ENCODE measurements at places on chromosomes 5 and 9.

- DNase-seq = no peak
These were observed 195.8 kb upstream of the KLF4 start for GRCh38 chr9:107685376-107685775.

GRCh38 chr9:71146511-71146910 lies 25.1 kb upstream of the TRPM3 start:
- DNase-seq = no peak

DNA sequence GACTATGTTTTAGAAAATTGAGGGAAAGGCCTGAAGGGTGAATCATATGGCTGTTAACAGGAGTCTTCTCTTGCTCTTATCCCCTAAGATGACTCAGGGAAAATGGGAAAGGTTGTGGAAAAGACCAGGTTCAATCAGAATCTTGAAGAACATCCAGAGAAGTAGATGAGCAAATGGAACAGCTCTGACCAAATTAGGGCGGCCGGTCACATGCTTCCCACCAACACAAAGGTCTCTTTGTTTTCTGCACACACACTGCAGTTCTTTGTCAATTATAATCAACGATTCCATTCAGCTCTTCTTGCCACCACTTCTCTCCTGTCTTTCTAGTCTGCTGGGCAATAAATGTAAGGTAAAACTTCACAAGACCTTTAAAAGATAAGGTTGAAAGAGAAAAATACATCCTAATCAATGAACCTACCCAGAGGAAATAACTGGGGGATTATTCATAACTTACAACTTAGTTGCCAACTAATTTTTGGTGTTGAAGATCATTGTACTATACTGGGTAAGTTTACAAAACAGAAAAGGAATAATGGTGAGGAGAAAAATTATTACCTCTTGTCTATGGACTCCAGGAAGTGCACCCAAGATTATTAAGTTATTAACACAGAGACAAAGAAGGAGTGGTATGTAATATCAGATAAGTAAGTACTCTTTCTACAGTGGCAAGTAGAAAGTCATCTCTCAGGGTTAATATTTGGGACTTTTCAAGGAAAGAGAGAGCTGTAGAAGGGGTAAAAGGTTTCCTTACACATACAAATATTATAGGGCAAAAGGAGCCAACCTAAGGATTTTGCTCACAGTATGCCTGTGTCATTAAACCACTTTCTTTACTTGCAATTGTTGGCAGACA lies 441.9 kb upstream of the PIK3R1 start:
- peak; percentile 52 for DNase-seq

GRCh38 chr5:91219803-91220371 lies 163.2 kb downstream of the ARRDC3 start:
- peak; percentile 42 for DNase-seq

DNA sequence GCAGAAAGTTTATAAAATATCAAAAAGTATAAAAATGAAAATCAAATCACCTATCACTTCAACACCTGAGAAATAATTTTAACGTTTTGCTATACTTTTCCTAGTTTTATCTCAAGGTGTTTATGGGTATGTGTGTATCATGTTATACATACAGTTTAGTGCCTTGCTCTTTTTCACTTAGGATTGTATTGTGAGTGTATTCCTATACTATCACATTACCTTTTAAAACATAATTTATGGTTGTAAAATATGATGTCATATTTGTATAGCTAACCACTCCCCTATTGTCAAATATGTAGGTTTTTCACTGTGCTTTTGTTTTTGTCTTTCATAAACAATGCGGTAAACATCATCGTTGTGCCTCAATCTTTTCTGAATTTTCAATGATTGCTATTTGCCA lies 479.9 kb downstream of the SPOCK1 start:
- DNase-seq = peak; percentile 77

DNA sequence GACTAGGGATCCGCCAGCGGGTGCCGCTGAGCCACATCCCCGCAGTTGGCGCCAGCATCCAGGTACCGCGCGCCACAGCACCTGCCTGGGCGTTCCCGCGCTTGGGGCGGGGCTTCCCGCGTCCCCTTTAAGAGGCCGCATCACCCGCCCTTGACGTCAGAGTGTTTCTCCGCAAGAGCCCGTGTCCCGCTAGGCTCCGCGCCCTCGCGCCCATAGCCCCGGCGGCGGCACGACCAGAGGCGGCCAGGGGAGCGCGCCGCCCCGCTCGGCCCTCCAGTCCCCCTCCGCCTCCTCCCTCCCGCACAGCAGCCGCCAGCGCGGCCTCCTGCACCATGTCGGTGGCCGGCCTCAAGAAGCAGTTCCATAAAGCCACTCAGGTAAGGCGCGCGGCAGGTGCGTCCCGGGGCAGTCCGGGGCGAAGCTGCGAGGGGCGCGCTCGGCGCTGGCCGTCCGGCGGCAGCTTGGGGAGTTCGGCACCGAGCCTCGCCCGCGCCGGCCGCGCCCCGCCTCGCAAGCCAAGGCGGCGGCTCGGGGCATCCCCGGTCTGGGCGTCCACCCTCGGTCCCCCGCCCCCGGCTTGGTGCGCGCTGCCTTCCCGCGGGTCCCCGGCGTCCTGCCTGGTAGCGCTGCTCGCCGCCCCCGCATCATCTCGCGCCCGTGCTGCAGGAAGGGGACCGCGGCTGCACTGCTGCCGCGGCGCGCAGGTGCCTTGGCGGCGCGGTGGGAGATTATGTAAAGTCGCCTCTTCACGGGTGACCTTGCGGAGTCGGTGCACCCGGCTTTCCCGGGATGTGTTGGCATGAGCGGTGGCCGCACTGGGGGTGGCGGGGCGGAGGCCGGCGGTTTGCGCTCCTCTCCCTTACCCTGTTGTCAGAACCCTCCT lies at the start of gene SH3GL2:
SH3GL2 (plus strand) TSS at position 156 of the 883 bp plus-strand sequence.
- DNase-seq = peak; percentile 98

DNA sequence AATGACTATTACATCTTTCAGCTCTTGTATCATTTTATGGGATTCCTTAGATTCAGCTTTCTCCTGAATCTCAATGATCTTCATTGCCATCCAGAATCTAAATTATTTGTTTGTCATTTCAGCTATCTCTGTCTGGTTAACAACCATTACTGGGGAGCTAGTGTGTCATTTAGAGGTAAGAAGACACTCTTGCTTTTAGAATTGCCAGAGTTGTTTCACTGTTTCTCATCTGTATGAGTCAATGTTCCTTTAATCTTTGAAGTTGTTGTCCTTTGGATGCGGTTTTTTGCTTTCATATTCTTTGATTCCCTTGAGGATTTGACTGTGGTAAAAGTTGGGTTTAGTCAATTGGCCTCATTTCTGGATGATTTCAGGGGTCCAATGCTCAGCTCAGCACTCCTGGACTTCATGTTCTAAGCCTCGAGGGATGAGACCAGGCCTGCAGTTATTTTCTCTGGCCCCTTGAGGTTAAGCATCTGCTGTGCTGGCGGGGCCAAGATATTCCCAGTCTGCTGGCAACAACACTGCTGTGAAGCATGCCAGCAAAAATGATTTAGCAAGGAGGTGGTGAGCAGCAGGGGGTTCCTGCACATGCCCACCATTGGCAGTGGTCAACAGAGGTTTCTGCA lies 102.4 kb upstream of the PCSK5 start:
- DNase-seq = no peak

- no peak for DNase-seq
These were observed 65.8 kb downstream of the TSTD2 start for GRCh38 chr9:97567182-97567893.

DNA sequence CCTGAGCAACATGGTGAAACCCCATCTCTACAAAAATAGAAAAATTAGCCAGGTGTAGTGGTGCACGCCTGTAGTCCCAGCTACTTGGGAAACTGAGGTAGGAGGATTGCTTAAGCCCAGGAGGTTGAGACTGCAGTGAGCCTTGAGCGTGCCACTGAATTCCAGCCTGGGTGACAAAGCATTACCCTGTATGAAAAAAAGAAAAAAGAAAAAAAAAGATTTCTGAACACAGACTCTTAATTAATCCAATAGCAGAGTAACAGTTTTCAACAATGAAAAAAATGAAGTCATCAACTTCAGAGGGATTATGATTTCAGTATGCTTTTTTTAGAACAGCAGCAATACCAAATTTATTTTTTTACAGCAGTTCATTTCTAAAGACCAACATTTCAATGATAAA lies 118.8 kb upstream of the TNPO1 start:
- no peak for DNase-seq

DNA sequence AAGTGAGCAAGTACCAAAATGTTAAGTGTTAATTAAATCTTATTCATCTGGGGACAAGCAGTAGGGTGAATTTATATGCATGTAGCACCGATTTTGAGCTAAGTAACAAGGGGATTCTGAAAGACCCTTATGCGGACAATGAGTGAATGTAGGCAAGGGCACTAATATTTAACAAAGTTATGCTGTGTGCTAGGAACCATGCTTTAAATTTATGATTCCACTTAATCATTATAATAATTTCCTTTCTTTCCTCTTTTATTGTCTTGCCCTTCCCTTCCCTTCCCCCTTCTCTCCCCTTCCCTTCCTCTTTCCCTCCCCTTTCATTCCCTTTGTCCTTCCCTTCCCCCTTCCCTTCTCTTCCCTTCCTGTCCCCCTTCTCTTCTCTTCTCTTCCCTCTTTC lies 25.7 kb upstream of the TNC start:
- DNase-seq = no peak

DNA sequence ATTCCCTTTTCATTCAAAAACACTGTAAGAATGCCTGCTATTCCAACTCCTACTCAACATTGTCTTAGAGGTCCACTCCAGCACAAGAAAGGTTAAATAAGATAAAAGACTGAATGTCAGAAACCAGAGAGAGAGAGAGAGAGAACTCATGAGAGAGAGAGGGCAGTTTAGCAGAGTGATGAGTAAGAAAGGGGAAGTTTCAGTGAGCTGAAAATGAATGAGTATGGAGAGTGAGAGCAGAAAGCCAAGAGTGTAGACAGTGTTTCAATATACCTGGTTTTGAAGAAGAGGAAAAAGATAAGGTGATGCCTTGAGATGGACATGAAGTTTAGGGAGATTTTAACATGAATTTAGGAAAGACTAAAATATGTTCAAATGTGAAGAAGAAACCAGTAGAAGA lies 528.0 kb upstream of the SEMA6A start:
- peak; percentile 36 for DNase-seq

GRCh38 chr9:33455945-33456344 lies 8.6 kb upstream of the AQP3 start:
- no peak for DNase-seq

DNA sequence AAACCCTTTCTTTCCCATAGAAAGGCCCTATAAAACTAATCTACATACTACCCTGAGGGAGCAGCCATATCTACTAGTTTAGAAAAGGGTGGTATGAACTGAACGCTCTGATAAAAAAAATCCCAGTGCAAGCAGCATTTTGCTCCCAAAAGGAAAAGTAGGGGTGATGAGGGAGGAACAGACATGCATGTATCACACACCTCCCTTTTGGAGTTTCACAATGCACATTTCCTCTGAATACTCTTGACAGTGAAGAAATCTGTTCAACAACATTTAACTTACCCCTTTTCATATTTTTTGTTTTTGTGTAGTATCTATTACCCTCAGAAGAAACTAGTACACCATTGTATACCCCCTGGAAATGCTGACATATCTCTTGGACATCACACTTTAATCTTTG lies 411.4 kb downstream of the MAT2B start:
- no peak for DNase-seq

DNA sequence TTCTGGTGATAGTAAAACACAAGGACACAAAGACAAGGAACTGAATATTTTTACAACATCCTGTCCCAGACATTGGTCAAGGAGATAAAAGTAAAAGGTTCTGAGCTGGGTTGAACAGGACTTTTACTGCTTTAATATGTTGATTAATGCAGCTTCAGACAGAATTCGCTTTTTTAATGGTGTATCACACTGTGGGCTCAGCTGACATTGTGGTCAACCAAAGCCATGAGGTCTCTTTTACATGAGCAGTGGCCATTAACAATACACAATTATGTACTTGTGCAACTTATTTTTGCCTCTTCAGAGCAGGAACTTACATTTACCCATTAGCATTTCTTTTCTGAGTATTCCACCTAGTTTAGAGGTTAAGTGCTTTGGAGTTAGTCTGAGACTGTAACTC lies 22.8 kb upstream of the ERBIN start:
- no peak for DNase-seq

DNA sequence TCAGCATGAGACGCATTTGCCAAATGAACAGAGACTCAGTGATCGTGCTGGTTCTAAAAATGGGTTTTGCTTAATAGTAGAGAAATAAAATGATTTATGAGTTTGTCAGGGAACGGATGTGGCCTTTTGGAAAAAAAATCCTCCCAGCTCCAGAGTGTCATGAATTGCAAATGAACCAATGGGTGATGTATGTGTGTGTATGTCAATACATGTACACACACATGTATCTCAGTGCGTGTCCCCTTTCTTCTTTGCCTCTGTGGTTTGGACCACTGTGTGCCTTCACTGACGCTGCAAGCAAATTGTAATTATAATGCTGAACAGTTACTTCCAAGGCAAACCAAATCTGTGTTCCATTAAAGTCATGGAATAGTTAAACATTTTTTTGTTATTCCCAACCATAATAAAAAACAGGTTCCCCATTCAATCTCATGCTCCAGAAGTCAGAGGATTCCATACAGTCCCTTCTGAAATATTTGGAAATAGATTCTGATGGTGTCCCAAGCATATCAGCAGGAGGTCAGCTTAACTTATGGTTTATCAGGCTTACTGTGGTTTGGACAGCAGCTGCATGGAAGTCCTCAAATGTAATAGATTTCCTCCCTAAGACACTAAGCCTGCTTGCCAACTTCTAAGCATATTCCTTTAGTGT lies 630.5 kb downstream of the ACTL7B start:
- no peak for DNase-seq

DNA sequence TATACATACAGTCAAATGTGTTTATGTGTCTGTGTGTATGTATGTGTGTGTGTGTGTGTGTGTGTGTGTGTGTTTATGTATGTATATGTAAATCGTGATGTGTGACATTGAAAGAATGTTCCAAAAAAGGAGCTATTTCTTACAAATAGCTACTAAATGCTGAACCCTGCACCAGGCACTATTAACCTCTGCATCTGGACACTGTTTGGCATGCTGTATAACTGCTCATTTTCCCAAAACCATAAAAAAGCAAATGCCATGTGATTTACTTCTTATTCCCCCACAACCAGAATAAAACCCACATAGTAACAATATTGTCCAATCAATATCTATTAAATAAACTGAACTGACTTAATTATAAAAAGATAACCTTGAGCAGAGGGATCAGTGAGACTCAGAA lies 91.1 kb downstream of the NR6A1 start:
- DNase-seq = no peak

DNA sequence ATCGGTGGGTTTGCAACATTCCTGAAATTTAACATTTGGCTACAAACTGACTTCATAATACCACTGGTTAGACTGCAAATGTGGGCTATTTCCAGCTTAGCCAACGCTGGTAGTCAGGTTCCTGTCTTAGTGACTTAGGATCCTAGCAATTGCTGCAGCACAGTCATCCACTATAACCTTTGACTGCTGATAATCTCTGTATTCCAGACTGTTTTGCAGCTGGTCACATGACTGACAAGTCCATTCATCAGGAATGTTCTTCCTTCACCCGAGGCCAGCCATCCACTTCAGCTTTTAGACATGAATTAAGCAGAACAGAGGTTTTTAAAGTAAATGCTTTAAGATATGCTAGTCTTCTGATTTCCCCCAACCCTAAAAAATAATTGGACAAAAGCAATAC lies 425.9 kb upstream of the MPDZ start:
- DNase-seq = no peak

GRCh38 chr9:98807070-98807813 lies at the start of gene GALNT12:
GALNT12 (plus strand) TSS chr9:98807670; CDS start chr9:98807699, 29 bp downstream.
- peak; percentile 74 for DNase-seq
